NCI-H446 (cell line): ENCODE measurements at places on chromosomes 16 and 17.

DNA sequence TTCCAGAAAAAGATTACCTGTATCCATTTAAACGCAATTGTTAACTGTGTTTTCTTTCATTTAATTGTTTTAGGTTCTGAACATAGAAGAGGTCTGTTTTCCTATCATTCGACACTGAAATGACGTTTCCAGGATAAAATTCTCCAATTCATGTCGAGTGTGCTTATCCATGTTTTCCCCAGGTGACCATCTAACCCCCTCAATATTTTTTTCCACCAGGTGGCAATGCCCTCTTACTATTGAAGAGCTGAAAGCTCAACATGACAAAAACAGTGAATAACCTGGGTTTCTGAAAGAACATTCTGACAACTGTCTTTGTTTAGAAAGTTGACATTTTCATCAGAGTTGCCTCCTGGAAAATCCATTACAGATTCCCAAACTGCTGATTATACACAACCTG is 948.7 kb downstream of the KCNJ2 start:
- no peak for DNase-seq

DNA sequence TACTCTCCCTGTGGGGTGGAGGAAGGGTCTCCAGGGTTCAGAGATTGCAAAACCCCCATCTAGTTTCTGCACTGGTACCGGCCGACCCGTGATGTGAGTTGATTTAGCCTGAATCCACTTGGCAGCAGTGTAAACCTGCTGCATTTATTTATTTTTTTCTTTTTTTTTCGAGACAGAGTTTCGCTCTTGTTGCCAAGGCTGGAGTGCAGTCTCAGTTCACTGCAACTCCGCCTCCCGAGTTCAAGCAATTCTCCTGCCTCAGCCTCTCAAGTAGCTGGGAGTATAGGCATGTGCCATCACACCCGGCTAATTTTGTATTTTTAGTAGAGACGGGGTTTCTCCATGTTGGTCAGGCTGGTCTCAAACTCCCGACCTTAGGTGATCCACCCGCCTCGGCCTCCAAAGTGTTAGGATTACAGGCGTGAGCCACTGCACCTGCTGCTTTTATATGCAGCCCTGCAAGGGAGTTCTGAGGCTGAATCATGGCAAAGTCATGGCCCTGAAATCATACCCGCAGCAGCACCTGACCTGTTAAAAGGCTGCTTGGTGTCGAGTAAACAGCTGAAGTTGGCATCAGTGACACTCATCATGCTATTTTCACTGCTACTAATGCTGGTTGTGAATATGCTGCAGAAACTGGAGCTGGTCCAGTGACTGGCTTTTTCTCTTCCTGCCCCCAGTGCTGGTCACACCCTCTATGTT is 21.4 kb downstream of the DEXI start:
- no peak for DNase-seq

- no peak for DNase-seq
These were observed 11.4 kb upstream of the CCL2 start for GRCh38 chr17:34243364-34244320.

DNA sequence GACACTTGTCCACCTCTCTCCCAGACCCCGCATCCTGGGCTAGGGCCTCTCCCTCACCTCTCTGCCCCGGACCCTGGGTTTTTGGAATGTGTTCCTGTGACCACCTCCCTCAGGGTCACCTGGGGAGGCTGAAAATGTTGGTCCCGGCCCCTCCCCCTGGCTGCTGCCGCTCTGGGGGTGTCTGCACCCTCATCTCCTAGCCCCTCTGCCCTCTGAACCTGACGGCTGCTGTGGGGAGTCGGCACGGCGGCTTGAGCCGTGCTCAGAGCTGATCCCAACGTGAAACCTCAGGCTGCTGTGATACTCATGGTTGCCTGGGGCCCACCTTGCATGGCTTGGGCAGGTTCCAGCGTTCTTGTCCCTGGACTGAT is 42.8 kb downstream of the ADCY7 start:
- no peak for DNase-seq

DNA sequence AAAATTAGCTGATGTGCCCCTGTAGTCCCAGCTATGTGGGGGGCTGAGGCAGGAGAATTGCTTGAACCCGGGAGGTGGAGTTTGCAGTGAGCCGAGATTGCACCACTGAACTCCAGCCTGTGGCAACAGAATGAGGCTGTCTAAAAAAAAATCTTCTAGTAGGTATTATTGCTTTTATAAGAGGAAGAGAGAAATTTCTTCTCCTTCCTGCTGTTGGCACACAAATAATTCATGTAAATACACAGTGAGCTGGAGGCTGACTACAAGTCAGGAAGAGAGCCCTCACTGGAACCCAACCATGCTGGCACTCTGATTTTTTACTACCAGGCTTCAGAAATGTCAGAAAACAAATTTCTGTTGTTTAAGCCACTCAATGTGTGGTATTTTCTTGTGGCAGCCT is 6.7 kb downstream of the PRDM7 start:
- DNase-seq: no peak

DNA sequence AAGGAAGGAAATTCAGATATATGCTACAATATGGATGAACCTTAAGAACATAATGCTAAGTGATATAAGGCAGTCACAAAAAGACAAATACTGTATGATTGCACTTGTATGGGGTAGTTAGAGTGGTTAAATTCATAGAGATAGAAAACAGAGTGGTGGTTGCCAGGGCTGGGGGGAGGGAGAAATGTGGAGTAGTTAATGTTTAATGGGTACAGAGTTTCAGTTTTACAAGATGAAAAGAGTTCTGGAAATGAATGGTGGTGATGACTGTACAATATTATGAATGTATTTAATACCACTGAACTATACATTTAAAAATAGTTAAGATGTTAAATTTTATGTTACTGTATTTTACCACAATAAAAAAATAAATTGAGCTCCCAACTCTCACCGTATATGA is 157.9 kb downstream of the TOX3 start:
- DNase-seq: no peak

DNA sequence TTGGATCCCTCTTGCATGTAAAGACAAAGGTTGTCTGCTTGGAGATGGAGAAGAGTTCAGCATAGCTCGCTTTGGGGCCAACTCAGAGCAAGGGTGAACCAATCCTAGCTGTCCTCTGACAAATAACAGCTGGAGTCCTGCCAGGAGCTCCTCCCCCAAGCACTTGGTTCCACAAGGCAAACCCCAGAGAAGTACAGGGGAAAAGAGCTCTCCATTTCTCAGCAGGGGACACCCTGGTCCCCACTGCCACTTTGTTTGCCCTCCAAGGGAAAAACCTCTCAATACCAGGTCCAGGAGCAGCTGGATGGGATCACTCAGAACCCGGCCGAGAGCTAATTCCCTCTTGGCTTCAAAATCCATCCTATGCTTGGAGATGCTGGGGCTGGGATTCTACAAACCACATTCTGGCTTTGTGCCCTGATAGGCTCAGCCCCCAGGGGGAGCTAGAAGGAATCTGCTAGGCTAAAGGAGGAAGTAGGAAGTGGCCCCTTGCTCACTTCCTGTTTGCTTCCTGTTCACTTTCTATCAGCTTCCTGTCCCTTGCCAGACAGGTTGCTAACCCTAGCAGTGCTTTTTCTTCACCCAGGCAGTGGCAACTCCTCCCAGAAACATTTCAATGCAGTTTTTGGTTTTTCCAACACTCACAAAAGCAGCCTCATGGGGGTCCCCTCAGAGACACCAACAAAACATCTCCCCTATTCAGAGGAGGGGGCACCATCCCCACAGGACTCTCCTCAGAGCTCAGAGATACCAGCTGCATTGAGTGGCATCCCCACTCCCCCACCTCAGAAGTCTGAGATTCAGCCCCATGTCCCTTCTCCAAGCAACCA is 30.7 kb downstream of the CDRT4 start:
- DNase-seq: no peak
